ENCODE measurements at places on chromosomes 6 and 20.

DNA sequence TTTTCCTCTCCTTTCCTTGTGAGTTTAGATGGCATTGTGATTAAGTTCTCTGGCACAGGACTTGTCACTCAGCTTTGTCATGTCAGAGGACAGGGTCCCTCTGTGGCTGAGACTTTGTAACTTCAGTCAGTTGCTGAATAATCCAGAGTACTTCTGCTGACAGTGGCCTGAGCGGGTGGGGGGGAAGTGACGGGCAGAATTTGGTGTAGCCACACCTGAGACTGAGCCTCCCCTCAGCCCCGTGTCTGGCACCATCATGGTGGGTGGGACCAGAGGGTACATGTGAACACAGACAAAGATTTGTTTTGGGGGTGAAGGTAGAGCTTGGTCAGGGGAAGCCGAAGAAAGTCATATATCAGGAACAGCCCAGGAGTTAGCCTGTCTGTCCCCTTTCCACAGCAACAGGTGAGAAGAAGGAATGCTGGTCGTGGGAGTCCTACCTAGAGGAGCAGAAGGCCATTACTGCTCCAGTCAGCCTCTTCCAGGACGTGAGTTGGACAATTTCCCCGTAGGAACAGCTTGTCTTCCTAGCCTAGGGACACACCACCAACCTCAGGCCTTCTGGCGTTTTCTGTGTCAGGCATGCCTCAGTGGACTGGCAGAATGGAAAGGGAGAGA lies 20.9 kb downstream of the L3MBTL1 start:
- DNase-seq: no peak

DNA sequence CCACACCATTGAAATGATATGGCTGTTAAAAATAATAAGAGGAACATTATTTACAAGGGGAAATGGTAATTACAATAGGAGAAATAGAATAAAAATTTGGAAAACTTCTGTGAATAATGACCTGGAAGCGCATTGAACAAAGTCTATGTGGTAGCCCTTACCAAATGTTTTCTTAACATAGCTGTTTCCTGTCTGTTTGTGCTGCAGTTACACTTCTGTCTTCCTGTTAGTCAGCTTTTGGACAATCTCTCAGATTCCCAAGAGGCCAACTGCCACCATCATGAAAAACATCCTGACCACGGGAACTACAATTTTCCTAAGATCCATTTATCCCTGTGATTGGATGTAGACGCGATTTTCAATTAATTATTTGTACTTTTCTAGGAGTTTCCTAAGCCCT lies 754.4 kb upstream of the MARCKS start:
- DNase-seq: no peak

DNA sequence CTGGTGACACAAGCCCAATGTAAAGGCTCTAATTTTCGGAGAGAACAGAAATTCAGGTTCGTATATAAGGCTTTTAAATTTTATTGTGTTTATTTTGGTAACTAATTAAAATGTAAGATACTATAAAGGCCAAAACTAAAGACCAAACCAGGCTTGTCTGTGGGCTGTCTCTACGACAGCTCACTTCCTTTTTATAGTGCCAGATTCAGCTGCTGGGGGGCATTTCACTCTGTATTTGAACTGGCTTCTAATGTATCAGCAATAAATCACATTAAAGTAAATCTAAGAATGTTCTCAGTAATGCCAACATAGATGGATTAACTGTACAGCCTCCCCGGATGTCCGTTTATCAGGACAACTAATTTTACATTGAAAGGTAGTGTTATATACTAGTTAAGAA lies 31.1 kb upstream of the STXBP5 start:
- no peak for DNase-seq

DNA sequence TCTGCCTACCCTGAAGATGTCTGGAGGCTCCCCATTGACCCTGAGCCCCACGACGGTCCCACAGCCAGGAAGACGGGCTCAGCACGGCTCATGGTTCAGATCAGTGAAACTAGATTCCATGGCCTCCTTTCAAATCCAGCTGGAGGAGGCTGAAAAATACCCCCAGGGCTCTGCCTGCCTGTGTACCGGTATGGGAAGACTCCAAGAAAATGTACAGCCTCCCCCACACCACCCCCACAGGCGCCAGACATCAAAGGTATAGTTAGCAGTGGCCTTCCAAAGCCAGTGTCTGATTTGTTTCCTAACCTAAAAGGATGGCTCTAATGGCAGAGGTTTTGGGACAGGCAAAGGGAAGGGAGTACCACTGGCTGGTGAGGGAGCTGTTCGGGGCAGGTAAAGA lies 86.2 kb upstream of the SNAP25 start:
- no peak for DNase-seq

DNA sequence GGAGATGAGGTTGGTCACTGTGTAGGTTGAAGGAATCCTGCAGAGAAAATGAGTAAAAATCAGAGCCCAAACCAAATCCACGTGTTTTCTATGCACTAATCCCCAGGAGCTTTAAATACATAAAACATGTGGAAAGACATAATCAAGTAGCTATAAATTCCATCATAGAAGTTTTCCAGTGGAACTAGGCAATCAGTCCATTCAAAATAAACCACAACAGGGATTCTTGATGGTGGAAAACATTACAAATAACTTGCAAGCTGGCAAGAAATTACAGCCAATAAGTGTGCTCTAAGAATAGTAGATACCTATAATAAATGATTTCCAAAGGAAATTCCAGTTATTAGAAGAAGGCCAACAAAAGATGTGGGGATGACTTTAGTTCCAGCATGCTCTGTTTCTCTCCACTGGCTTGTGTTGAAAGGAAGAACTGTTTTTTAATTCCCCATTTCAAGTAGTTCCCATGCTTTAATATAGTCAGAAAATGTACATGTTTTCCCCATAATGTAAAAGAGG lies 49.8 kb upstream of the ADGRG6 start:
- no peak for DNase-seq

GRCh38 chr6:154606457-154606856 lies 96.0 kb upstream of the CNKSR3 start:
- peak; percentile 74 for DNase-seq

DNA sequence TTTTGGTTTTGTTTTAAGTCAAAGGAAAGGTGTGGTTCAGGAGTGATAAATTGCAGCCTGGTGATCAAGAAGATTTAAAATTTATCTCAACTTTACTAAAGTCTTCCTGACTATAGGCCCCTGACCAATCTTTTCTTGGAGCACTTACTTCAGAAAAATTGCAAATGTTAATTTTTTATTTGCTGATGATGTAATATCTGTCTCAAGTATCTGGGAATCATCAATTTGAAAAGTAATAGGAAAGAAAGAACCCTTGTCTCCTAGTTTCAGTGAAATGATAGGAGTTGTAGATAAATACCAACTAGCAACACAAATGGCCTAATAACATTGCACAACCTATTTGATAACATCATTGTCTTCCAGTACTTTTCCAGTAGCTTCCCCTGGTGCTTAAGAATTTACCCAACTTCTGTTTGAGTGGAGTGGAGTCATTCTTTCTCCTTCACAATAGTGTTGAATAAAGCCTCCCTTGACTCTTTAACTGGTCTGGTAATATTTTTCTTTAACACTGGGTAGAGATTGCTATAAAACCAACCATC lies 648.3 kb upstream of the ADGRB3 start:
- DNase-seq: no peak

Measured in activated T-cell treated with anti-CD3 and anti-CD28 coated beads for 24 hours (primary cell).